Left colon (tissue), 2 donors: ENCODE measurements at places on chromosomes 16 and 17. TPM values are rescaled to one million over a fixed set of nuclear protein-coding genes. Genes with fewer than 3 reads are reported as not detected.

The BIRC5 gene
- 10.1 TPM for total RNA-seq

The ABAT gene
- 24.2 TPM for total RNA-seq

- DNase-seq, result peak; percentile 24
Observed at GRCh38 chr17:58587713-58588117, 73.3 kb upstream of the MTMR4 start.

DNA sequence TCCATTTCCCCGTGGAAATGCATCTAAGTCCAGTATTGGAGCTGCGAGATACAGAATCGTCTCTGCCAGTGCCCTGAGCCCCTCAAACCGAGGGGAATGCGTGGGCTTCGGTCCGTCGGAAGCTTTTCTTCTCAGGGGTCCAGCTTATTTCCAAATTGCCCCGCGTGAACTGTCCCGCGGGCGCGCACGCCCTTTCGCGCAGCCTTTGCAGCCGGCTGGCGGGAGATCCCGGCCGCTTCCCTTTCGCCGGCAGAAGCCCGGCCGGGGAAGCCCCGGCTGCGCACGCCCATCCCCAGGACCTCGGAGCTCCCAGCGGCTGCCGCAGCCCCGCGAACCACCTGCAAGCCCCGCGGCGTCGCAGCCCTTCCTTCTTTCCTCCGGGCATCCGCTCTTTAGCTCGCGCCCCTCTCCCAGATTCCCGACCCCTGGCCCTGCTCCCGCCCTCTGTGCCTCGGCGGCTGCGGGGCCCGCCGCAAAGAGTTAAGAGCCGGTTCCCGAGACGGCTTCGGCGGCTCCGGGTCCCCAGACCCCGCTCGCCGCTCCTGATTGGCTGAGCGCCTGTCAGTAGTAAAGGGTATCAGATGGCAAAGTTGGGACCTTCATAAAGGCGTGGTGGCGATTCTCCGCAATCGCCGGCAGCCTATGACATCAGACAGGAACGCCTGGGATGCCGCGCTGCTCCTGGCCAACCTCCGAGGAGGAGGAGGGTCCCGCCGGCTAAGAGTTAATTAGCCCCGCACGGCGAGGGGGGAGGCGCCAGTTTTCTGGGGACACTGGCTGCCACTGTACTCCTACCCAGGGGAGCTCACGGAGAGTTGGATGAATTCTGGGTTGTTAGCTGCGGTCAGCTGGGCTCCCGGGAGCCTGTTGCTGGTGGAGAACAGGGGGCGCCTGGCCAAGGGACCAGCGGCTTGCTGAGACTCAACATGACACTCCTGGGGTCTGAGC, at the start of gene MYOCD:
Gene MYOCD, plus strand, starts transcription at position 628 of the 948 bp plus-strand sequence. Its CDS starts 299 bp downstream, at position 927.
- DNase-seq, result peak; percentile 41

GRCh38 chr17:47869114-47869513, 18.2 kb upstream of the SP6 start:
- no peak for DNase-seq

DNA sequence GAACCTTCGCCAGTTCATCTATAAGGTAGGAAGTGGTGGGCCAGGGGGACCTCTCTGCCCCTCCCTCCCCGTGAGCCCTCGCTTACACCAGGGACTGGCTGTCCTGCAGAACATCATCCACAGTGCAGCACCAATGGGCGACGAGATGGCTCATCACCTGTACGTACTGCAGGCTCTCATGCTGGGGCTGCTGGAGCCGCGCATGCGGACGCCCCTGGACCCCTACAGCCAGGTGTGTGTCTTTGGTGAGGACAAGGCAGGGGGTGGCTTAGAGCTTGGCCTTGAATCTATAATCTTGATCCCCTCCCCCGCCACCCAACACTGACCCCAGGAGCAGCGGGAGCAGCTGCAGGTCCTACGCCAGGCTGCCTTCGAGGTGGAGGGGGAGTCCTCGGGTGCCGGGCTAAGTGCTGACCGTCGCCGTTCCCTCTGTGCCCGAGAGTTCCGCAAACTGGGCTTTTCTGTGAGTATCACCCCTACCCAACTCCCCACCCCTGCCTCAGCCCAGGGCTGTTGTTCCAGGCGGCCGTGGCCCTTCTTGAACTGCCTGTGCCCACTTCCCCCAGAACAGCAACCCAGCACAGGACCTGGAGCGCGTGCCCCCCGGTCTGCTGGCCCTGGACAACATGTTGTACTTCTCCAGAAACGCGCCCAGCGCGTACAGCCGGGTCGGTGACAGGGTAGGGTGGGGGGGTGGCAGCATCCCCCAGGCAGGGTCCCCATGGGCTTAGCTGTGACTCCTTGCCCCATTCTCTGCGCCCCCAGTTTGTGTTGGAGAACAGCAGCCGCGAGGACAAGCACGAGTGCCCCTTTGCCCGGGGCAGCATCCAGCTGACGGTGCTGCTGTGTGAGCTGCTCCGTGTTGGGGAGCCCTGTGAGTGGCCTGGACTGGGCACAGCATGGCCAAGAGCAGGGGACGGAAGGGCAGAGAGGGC, 2.7 kb downstream of the ELMO3 start:
- DNase-seq, result no peak

DNA sequence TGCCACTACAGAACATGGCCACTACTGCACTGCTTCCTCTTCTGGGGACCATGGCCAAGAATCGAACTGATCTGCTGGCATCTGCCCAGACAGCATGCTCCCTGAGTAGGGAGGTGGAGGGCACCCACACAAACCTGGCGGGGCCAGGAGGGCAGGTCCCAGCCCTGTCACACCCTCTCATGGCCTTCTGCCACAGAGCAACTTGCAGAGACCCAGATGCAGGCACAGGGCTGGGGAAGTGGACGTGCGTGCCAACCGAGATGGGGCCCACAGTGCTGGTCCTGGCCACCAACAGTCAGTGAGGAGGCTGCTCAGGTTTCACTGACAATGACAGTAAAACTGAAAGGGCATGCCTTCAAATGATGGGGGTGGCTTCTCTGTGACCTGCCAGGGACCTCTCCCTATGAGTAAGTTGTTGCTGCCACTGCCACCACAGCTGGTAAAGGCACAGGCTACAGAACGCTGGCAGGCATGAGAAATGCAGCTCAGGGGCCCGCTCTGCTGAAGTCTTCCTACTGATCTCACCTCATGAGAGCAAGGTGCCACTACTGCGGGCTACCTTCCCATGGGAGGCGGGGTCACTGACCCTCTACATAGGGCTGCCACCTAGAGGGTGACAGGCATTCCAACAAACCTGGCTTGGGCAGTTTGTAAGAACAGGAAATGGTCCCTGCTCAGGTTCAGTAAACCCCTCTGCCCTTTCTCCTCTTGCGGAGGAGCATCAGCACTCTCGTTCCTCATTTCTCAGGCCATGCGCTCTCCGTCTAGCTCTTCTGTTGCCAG, 15.5 kb downstream of the HIC1 start:
- DNase-seq, result no peak

DNA sequence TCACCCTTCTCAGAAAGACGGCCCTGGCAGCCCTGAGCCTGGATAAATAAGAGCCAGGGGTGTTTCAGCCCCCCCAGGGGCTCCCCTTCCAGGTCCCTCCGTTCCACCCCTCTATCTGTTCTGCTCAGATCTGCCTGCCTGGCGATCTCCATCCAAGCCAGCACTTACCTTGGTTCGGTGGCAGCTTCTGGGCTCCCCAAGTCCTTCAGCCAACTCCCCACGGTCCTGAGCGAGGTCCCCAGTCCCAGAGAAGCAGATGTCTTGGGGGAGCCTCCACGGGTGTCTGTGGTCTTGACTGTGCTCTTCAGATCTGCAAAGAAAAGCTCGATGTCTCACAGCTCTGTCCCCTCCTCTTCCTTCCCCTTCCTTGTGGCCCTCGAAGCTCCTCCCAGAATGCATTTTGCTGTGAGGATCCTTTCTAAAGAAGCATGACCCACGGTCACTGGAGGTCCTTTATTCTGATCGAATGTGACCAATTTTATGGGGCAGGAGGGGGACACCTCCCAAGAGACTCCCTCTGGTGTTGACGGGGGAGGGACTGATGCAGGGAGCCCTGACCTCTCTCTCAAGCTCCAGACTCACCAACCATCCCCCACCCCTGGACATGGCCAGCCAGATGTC, at the start of gene PIK3R6:
Gene PIK3R6, minus strand, starts transcription at position 314 of the 621 bp plus-strand sequence. CDS start 17,880 bp downstream, outside the sequence.
- no peak for DNase-seq

GRCh38 chr17:58621174-58621573, 70.7 kb downstream of the TEX14 start:
- no peak for DNase-seq

- no peak for DNase-seq
Observed at GRCh38 chr16:9225527-9226316, 134.3 kb downstream of the HAPSTR1 start.

- DNase-seq, result no peak
Observed at GRCh38 chr17:47898241-47898640, 2.2 kb downstream of the SP2 start.

DNA sequence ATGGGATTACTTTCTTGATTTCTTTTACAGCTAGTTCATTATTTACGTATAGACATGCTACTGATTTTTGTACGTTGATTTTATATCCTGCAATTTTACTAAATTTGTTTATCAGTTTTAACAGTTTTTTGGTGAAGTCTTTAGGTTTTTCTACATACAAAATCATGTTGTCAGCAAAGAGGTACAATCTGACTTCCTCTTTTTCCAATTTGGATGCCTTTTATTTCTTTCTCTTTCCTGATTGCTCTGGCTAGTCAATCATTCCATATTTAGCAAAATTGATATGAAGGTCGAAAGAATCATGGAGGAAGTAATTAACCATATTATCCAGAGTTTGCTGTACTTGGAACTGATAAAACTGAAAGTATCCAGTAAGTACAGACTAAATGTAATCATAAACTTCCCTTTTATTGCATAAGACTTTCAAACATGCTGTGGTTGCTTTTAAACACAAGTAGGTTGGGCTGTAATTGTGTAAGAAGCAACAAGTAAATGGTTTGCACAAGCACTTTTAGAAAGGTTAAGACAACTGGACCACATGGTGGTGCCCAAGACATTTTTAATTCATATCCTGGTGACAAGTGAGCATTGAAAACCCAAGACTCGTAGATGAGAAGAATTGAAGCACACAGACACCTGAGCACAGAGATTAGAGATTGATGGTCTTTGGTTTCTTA, 8.4 kb downstream of the GDE1 start:
- no peak for DNase-seq
